ENCODE measurements at places on chromosomes 6 and 20.

GRCh38 chr20:9059931-9060330 is 9.0 kb upstream of the PLCB4 start:
- H3K27ac ChIP-seq, result no peak overlapping the region
- no peaks in the 10 kb centered on the region for H3K27me3 ChIP-seq
- no peak for DNase-seq
- no peaks in the 10 kb centered on the region for H3K36me3 ChIP-seq
- H3K4me3 ChIP-seq, result no peak overlapping the region
- H3K4me1 ChIP-seq, result no peaks in the 10 kb centered on the region

DNA sequence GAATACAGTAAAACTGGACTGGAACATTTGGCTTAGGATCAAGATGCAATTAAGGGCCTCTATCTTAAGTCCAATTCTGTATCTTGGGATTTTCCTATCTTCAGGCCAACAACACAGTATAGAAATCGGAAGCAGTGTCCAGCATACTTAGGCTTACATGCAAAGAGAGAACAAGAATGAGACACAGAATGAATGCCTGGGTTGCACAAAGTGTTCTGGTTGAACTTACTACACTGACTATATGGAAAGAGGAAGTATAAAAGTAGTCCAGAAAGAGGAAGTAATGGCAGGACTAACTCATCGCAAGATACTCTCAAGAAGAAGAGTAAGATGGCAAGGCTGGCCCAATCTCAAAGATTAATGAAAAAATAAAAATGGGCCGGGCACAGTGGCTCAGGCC is 87.6 kb downstream of the BTBD9 start:
- peaks cover 3% of the 10 kb centered on the region for H3K4me1 ChIP-seq
- DNase-seq, result peak; percentile 87
- H3K4me3 ChIP-seq, result no peak overlapping the region
- no peaks in the 10 kb centered on the region for H3K27me3 ChIP-seq

DNA sequence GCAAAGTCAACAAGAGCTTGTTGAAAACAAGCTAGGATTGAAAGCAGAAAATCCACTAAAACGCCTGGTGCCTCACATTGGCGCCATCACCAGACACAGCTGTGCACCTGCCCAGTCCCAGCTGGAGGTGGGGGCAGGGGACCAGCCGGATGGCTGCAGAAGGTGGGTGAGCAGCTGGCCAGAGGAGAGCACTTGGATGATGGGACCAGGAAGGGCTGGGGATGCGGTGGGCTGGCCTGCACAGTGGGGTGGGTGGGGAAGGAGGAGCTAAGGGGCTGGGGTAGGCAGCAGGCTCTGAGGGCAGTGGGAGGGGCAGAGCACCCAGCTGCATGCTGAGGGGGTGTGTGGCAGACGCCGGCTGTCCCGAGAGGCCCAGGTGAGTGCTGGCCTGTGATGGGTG is 7.1 kb downstream of the CABLES2 start:
- no peaks in the 10 kb centered on the region for H3K4me1 ChIP-seq
- DNase-seq, result no peak
- H3K4me3 ChIP-seq, result no peak overlapping the region
- no peaks in the 10 kb centered on the region for H3K27me3 ChIP-seq
- peaks cover 5% of the 10 kb centered on the region for H3K36me3 ChIP-seq

- peaks cover 68% of the 10 kb centered on the region for H3K27me3 ChIP-seq
- peaks cover 8% of the 10 kb centered on the region for H3K4me1 ChIP-seq
- no peak overlapping the region for H3K27ac ChIP-seq
- DNase-seq, result no peak
- H3K4me3 ChIP-seq, result no peak overlapping the region
Measured at GRCh38 chr6:167806061-167806700, 20.5 kb upstream of the AFDN start.

DNA sequence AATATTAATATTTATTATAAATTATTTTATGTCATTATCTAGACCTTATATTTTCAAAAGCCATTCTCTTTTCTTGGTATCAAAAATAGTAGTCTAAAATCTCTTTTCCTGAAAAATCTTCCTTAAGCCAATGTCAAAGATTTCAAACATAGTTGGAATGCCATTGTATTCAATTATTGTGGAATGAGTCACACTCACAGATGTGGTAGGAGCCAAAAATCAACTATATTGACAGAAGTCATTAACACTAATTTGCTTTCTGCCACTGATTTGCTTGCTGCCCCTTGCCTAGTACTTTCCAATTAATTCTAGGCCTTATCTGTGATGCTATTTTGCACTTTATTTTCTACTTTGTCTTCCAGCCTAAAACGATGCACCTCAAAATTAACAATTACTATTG is 1326.3 kb upstream of the GJE1 start:
- no peak for DNase-seq
- no peaks in the 10 kb centered on the region for H3K36me3 ChIP-seq
- no peak overlapping the region for H3K4me3 ChIP-seq
- no peaks in the 10 kb centered on the region for H3K27me3 ChIP-seq

DNA sequence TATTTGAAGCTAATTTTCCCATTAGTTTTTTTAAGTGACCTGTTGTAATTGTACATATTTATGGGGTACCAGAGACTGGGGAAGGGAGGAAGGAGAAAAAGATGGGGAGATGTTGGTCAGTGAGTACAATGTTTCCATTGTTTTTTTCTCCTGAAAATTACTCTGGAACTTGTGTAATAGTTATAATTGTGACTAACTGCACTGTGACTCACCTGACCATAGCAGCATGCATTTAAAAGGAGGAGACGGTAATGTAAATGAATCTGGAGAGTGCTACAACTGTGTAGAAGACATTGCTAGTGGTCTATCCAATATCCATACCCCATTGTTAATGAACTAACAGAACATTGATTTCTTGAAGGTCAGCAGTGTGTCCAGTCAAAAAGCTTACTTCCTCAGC is 133.4 kb downstream of the RFPL4B start:
- H3K27me3 ChIP-seq, result no peaks in the 10 kb centered on the region
- H3K4me3 ChIP-seq, result no peak overlapping the region
- no peaks in the 10 kb centered on the region for H3K36me3 ChIP-seq
- H3K4me1 ChIP-seq, result no peaks in the 10 kb centered on the region
- DNase-seq, result no peak
- no peak overlapping the region for H3K27ac ChIP-seq

GRCh38 chr6:101000341-101000740 is 119.2 kb upstream of the ASCC3 start:
- H3K27me3 ChIP-seq, result no peaks in the 10 kb centered on the region
- no peaks in the 10 kb centered on the region for H3K36me3 ChIP-seq
- H3K4me1 ChIP-seq, result no peaks in the 10 kb centered on the region
- no peak overlapping the region for H3K27ac ChIP-seq
- no peak for DNase-seq

DNA sequence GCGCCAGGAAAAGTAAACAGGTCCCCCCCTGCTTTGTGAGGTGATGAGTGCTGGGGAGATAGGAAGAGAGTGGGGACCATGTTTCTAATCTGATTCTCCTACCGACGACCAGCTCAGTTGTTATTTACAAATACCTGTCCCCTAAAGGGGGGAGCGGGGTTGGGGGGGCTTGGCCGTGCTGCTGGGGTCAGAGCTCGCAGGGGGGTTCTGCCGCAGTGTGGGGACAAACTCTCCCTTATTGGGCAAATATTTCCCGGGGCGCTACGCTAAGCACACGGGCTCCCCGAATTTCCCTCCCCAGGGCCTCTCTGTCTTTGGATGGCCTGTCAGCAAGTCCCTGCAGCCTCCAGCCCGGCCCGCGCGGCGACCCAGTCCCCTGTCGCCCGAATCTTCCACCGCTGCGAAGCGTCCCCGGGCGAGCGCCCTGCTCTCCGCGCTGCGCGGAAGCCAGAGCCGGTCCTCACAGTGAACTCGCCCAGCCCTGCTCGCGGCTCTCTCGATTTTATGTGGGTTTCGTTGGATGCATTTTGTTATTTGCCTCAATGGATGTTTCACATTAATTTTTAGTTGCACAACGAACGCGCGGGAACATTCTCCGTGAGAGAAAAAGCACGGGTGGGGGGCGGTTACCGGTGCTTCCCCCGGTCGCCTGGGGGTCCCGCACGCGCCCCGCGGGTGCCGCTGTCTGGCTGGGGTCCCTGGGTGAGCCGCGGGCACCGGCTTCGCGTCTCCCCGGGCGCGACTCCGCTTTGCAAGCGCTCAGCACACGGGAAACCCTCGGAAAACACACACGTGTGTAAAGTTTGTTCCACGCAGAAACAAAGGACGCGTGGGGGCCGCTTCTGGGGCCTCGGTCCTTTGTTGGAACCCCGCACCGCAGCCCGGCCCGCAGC is 1.5 kb upstream of the STX16 start:
- H3K27ac ChIP-seq, result no peak overlapping the region
- no peaks in the 10 kb centered on the region for H3K27me3 ChIP-seq
- H3K4me1 ChIP-seq, result peaks cover 21% of the 10 kb centered on the region

GRCh38 chr20:62944746-62945145 is 6.8 kb downstream of the GID8 start:
- no peak overlapping the region for H3K4me3 ChIP-seq
- DNase-seq, result no peak
- H3K4me1 ChIP-seq, result peaks cover 2% of the 10 kb centered on the region
- peaks cover 29% of the 10 kb centered on the region for H3K36me3 ChIP-seq
- no peaks in the 10 kb centered on the region for H3K27me3 ChIP-seq

DNA sequence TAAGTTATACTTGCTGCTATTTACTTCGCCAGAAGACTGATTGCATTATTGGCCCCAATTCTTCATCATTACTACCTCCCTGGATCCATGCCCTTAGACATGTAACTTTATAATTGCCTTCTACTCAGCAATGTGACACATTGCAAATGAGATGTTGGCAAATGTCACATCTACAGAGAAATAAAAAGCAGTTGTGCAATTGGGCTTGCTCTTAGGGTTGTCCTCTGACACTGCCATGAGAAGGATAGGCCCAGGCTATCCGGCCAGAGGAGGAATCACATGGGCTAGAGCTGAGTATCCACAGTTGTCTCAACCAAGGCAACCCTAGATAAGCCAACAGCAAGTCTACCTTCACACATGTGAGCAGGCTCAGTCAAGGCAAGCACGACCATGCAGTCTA is 447.0 kb downstream of the PLCB1 start:
- no peak overlapping the region for H3K4me3 ChIP-seq
- H3K27ac ChIP-seq, result no peak overlapping the region
- no peak for DNase-seq
- no peaks in the 10 kb centered on the region for H3K27me3 ChIP-seq

- H3K36me3 ChIP-seq, result no peaks in the 10 kb centered on the region
- DNase-seq, result no peak
- H3K4me3 ChIP-seq, result no peak overlapping the region
Measured at GRCh38 chr6:56689114-56689513, 46.4 kb upstream of the DST start.

DNA sequence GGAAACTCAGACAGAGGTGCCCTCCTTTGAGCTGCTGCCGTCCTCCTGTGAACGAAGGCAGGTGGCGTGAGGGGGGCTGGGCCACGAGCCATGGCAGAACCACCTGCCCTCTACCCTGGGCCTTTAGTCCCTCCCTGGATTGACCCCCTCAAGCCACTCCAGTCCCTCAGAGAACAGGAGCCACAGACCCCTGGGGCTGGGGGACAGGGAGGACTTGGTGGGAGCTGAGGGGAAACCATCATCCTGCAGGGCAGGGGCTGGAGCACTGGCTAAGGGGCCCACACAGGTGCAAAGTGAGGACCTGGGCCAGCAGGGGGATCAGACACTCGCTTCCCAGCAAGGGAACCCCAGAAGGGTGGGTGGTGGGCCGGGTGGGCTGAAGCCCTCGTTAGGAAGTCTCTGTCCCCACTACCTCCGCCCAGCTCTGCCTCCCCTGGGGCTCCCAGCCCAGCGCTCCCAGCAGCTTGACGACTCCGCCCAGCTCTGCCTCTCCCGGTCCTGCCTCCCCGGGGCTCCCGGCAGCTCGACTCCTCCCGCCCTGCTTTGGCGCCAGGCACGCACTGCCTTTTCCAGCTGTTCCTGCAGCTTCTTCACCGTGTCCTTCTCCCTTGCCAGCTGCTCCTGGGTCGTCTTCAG is 44.4 kb downstream of the DSTN start:
- H3K27me3 ChIP-seq, result no peaks in the 10 kb centered on the region
- no peak overlapping the region for H3K27ac ChIP-seq
- H3K4me3 ChIP-seq, result no peak overlapping the region
- peaks cover 63% of the 10 kb centered on the region for H3K4me1 ChIP-seq
- peaks cover 56% of the 10 kb centered on the region for H3K36me3 ChIP-seq
- DNase-seq, result no peak

DNA sequence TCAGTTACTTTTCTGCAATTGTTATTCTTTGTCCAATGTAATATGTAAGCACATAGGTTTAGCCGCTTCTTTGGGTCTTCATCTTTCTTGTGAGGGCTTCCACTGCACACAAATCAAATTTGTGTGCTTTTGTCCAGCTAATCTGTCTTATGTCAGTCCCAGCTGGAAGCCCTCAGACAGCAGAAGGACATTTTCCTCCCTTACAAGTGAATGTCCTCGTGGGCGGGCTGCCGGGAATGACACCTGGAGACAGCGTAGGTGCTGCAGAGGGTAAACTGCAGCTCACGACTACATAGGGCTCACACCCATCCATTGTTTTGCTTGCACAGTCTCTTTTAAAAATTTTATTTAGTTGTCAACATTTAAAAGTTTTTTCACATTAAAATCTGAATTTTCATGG is 24.6 kb upstream of the PPP1R14C start:
- no peak for DNase-seq
- H3K36me3 ChIP-seq, result no peaks in the 10 kb centered on the region
- peaks cover 15% of the 10 kb centered on the region for H3K4me1 ChIP-seq
- H3K27me3 ChIP-seq, result no peaks in the 10 kb centered on the region
- no peak overlapping the region for H3K27ac ChIP-seq

DNA sequence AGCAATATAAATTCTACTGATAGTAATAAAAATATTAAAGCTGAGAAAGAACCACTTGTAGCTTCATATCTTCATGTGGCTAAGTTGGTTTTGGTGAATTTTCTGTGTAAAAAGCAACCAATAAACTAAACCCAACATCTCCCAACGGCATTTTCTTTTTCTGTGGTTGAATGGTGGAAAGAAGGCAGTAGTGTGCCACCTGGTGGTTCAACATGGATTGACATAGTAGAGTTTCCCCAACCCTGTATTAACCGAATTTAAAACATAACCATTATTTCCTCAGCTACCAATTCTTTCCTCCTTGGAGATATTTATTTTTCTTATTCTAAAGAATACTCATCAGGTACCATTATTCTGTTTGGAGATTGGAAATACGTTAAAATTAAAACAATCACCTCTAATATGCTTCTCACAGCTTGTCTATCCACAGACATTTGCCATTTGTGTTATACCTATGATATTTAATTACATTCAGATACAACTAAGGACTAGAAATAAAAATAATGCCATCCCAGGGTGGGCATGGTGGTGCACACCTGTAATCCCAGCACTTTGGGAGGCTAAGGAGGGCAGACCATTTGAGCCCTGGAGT is 117.1 kb upstream of the EEF1E1 start:
- no peak overlapping the region for H3K27ac ChIP-seq
- H3K27me3 ChIP-seq, result peaks cover 2% of the 10 kb centered on the region
- DNase-seq, result peak; percentile 61
- H3K4me1 ChIP-seq, result no peaks in the 10 kb centered on the region
- H3K36me3 ChIP-seq, result no peaks in the 10 kb centered on the region
- no peak overlapping the region for H3K4me3 ChIP-seq
